ENCODE measurements at places on chromosomes 4 and X.

- DNase-seq, result no peak
These were observed 1.0 kb upstream of the GABRG1 start for GRCh38 chr4:46124773-46125413.

DNA sequence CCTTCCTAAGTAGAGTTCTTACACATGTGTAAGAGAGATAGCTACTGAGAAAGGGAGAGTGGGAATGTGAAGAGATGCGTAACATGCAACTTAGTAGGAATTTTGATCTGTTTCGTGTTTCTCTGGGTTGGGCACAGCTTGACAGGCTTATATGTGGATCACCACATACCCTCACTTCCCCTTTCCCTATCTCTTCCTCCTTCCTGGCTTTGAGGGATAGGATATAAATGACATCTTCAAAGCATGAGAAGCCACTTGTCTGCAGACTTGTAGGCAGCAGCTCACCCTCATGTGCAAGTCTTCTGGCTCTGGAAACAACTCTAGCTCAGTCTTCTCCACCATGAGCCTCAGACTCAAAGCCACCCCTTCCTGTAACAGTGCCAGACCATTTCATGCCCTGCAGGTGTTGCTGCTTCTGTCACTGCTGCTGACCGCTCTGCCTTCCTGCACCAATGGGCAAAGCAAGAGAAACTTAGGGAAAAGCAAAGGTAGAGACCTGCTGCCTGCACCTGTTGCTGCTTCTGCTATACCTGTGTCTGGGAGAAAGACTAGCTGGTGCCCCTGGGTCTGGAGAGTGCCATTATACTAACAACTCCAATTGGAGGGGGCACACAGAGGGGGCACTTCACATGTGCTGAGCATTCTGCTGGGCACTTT is 5.4 kb upstream of the PF4V1 start:
- DNase-seq, result no peak

- DNase-seq, result no peak
These were observed 7.8 kb upstream of the MAP7D3 start for GRCh38 chrX:136258951-136259350.

DNA sequence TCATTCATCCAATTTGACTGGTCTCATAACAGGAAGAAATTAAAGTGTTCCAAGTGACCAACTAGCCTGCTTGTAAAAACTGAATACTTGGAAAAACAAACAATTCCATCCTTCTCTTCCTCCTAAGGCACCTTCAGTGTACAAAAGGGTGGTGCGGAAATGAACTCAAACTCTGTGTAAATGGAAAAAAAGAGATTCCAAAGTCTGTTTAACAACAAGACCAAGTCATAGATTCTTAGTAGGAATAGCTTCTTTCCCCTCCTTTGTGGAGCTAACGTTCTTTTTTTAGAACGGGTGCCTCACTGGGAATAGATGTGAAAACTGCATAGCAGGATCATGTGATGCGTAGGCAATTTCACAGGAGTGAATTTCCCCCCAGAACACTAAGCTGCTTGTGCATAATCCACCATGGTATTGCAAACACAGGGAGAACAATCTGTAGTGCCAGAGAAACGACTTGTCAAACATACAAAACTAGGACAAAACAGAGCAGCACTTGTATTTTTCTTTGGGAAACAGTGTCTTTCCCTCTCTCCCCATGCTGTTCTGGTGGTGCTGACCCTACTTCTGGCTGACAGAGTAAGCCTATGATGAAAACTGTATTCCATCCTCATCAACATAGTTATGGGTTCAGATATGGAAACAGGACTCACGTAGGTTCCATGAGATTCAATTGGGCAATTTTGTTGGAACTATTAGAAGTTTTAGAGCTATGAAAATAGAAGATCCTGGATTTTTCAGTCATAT is 13.2 kb upstream of the SOD3 start:
- no peak for DNase-seq

DNA sequence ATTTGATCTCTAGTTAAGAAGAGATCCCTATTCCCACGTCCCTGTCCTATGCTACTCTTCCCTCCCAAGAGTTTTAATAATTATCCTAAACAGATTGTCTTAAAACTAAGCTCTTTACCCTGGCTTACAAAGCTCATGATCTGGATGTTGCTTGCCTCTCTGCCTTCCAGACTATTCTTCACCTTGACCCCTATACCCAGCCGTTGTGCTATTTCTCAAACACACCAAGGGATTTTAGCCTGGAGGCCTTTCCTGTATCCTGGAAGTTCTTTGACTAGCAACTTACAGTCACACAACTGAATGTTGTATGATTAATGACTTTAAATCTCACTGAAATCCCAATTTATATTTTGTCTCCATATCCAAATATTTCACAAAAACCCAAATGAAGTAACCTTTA is 314.9 kb downstream of the ADGRL3 start:
- DNase-seq, result no peak

GRCh38 chrX:37425370-37425769 is 76.2 kb downstream of the PRRG1 start:
- no peak for DNase-seq

DNA sequence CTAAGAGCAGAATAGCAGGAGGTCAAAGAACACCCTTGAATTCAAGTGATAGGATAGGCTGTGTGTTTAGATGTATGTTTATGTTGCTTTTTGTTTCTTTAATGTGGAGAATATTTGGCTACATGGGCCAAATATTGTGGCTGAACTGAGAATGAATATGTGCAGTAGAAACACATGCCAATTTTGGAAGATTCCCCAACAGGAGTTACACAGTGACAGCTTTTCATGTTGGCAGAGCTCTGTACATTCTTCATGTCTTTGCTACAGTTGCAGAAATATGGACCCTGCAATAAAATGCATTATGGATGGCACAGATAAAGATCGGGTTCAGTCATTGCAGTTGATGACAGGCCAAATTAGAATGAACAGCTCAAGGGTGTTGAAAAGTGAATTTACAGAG is 82.8 kb upstream of the SLC4A4 start:
- no peak for DNase-seq

- no peak for DNase-seq
These were observed 174.0 kb downstream of the SOWAHB start for GRCh38 chr4:76723924-76724323.

GRCh38 chrX:63934791-63935190 is 149.8 kb upstream of the ARHGEF9 start:
- no peak for DNase-seq

DNA sequence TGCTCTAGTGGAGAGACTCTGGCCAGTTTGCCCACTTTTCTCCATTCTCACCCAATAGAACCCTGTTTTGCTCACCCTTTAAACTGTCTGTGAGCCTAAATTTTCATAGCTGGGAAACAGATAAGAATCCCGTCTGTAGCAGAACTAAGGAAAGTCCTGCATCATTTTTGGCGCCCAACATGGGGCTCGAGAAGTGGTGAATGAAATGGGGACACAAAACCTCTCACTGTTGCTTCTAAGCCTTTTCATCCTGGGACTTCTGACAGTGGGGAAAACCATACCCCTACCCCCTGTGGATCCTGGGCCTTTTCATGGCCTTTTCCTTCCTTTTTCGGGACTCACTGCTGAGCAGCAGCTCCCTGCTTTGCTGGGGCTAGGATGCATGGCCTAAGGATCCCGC is 189.9 kb downstream of the INPP4B start:
- no peak for DNase-seq

- no peak for DNase-seq
These were observed 91.5 kb downstream of the COX18 start for GRCh38 chr4:72977936-72978485.

DNA sequence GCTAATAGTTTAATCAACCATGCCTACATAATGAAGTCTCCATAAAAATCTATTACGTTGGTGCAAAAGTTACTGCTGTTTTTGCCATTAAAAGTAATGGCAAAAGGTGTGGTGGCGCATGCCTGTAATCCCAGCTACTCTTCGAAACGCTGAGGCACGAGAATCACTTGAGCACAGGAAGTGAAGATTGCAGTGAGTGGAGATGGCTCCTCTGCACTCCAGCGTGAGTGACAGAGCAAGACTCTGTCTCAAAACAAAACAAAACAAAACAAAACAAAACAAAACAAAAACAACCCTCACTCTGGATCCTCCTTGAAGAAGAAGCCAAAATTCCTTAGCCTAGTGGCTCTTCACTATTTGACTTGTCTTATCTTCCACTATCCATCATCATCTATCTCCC is 78.0 kb downstream of the MSN start:
- DNase-seq, result no peak

DNA sequence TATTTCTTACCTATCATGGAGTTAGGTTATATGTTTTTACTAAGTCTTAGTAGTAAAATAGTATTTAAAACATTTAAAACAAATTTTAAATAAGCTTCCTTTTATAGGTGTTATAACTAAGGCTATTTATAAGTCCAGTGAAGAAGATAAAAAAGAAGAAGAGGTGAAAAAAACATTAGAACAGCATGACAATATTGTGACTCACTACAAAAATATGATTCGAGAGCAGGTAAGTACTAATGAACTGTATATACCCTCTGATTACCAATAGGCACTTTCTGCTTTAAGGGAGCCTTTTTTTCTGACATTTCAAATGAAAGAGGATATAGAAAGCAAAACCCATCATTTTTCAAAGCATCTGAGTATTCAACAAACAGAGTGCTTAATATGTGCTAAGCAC is 76.6 kb downstream of the USO1 start:
- DNase-seq, result no peak

DNA sequence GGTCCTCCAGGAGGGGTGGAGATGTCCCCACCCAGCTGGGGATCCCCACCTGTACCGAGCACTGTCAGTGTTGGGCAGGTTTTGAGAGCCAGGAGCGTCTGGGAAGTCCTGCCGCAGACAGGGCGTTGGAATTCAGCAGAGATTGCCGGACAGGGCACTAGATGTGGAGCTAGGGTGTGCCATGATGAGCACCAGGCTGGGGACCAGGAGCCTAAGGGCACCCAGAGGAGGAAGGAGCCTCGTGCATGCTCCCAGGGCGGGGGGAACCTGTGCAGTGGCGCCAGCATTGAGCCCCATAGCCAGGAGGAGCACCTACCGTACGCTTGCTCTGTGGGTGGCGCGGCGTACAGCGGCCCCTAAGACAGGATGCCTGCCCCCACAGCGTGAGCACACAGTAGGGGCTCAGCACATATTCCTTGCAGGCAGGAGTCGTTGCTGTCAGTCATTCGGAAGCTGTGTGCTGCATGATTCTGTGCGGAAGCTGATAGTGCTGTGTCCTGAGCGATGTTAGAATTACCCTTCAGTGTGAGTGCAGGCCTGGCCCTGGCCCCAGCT is 18.8 kb upstream of the TADA2B start:
- DNase-seq, result no peak

- DNase-seq, result no peak
These were observed 57.3 kb downstream of the SEPTIN11 start for GRCh38 chr4:77006753-77007353.

- no peak for DNase-seq
These were observed 91.8 kb downstream of the STOX2 start for GRCh38 chr4:183996868-183997267.

DNA sequence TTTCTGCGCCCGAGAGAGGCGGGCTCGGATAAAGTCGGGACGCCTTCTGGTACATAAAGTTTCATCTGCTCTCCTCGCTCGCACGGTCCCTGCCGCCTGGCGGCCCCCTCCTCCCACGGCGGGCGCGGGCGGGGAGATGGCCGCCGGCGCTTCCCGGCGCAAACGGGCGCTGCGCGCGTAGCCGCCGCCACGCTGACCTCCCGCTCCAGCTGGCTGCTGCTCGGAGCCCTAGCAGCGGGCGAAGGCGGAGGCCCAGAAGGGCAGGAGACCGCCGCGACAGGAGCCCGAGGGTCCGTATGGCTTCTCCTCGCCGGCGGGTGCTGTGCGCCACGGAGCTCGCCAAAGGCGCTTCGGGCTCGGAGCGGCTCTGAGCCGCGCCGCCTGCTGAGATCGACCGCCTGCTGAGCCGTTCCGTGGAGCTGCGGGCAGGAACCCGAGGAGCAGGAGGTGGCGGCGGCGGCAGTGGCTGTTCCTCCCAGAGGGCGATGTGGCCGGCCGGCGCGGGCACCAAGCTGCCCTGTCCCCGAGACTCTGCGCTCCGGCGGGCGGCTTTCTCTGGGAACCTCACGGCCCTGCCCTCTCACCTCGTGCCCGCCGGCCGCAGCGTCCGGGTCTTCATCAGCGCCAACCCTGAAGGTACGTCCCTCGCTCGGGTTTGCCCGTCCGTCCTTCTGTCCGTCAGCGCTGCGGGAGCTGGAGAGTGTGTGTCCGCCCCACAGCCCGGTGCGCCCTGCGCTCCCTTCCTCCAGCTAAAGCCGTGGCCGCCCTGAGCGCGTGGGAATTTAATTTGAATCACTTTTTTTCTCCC is at the start of gene NWD2:
Gene NWD2 (plus strand): TSS at position 161 of the 808 bp plus-strand sequence. CDS start 325 bp downstream, at position 486.
- DNase-seq, result no peak

DNA sequence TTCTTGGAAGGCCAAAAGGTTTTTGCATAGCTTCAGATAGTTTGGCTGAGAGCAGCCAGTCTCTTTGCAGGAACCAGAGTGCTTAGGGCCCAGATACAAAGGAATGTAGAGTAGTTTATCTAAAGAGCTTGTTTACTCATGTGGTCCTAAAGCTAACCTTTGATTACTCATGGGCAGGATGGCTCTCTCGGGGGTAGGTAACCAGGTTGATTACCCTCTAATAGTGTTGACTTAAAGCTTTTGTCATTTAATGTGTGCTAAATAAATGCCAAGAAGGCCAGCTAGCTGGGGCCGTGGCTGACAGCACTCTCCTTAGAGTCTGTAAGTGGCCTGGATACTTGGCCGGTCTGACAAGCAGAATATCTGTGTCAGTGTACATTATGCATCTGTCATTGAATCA is 69.7 kb upstream of the MAGEB16 start:
- DNase-seq, result no peak

- no peak for DNase-seq
These were observed 55.2 kb downstream of the CHST7 start for GRCh38 chrX:46628460-46629371.

- no peak for DNase-seq
These were observed 244.2 kb upstream of the GK2 start for GRCh38 chr4:79652232-79652631.

DNA sequence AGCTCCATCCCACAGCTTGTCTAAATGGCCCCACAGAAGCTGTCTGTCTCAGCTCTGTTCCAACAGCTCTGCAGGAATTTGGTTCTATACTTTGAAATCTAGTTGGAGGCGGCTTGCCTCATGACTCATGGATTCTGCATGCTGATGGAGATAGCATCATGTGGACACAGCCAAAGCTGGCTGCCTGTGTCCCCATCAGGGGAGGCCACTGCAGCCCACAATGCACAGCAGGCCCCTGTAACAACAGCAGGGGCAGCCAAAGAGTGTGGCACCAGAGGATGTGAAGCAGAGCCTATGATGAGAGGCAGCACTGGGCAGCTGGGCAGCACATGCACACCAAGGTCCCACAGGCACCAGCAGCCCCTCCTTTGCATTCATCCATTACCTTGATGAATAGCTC is 67.2 kb downstream of the DCAF12L1 start:
- DNase-seq, result no peak

DNA sequence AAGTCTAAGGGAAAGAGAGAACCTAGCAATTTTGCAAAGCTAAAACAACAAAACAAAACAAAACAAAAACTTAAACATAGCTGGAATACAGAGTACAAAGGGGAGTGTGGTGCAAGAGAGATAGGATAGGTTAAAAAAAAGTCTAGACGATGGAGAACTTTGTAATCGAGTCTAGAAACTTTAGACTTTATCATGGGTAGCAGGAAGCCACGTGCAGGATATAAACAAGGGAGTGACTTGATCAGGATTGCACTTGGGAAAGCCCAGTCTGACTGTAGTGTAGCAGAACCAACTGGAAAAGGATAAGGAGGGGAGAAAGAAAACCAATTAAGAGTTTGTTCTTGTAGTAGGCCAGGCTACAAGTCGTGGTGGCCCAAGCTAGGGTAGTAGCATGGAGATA is 750.1 kb downstream of the RPA4 start:
- no peak for DNase-seq
